D341Med (cell line): ENCODE measurements at places on chromosomes 2 and 18.

- DNase-seq, result no peak
These were observed 53.9 kb downstream of the INO80C start for GRCh38 chr18:35443847-35444246.

GRCh38 chr18:52345428-52345827, 5.4 kb downstream of the DCC start:
- DNase-seq, result no peak

DNA sequence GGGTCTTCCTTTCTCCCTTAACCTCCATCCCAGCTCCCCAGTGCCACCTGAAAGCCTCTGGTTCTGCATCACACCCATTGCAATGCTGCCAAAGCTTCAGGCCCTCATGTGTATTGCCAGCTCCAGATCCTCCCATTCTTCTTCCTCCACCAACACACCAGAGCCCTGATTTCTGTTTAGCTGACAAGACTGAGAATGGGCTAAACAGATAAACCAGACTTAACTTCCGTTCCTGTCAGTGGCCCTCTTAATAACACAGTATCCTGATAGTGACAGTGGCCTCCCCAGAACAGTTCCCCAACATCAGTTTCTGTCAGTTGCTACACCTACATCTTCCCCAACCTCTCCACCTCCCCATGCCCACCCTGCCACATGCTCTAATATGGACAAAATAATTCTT, 31.3 kb upstream of the C1D start:
- no peak for DNase-seq

- no peak for DNase-seq
These were observed 82.8 kb upstream of the RMP24 start for GRCh38 chr18:35889677-35890076.

DNA sequence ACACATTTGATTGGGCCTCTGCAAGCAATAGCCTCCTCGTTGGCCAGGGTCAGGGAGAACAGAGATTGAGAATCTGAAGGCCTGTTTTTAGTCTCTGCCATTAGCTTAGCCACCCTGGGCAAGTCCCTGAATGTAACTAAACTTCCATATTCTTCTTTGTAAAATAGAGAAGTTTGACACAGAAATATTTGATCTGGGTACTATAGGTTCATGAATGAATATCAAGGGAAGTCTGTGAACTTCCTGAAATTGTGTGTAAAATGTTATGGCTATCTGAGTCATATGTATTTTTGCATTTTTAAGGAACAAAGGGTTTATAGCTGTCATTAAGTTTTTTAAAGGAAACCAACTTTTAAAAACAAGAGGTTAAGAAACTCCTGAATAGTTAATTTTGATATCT, 23.2 kb downstream of the RND3 start:
- DNase-seq, result no peak

DNA sequence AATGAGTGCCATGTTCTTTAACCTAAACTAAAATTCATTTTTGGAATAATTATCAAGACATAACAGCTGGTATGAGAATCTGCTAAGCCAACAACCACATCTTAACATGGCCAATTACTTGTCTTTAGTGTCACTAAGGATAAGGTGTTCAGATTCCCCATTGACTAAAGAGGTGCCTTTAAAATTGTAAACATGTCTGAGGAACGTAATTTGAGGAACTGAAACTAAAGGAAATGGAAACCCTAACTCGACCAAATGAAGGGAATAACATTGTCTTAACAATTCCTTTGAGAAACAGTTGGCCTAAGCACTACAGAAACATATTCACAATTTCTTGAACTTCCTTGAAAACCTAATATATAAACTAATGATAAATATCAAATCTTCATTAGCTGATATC, 355.4 kb upstream of the GULP1 start:
- DNase-seq, result no peak

DNA sequence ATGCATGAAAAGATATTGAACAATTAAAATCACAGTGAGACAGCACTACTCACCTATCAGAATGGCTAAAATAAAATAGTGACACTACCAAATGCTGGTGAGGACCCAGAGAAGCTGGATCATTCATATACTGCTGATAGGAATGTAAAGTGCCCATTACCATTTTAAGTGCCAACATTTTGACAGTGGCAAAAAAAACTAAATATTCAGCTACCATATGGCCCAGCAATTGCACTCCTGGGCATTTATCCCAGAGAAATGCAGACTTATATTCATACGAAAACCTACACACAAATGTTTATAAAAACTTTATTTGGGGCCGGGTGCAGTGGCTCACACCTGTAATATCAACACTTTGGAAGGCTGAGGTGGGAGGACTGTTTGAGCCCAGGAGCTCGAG, 47.6 kb downstream of the FBXO36 start:
- DNase-seq, result no peak

GRCh38 chr2:212073360-212073759, 465.2 kb downstream of the ERBB4 start:
- DNase-seq, result no peak

- no peak for DNase-seq
These were observed 392.1 kb upstream of the KCNJ3 start for GRCh38 chr2:154306266-154306970.

DNA sequence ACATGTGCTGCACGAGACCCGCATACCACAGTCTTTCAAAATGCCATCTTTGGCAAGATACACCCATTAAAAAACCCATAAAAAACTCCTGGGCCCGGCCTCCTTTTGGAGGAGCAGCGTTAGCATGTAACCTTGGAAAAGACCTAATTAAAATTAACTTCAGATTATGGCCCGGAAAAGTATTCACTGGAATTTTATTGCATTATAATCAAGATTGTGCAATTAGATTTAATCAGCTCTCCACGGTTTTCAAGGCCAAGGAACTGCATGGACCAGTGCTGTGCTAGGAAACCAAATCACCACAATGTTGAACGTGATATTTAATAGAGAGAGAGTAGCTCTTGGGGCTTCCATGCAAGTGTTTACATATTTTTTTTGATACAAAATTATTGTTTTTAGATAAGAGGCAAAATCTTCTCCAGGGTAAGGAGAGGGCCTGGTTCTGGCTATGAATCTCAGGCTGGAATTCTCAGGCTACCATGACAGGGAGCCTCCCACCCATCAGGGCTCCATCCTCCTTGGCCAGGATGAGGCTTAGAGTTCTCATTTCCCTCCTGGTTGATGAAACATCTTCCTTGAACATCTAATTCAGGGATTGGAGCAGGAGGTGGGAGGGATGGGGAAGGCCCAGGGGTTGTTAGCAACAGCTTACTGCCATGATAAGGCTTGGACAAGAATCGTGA, 82.0 kb upstream of the TTC39C start:
- DNase-seq, result no peak

DNA sequence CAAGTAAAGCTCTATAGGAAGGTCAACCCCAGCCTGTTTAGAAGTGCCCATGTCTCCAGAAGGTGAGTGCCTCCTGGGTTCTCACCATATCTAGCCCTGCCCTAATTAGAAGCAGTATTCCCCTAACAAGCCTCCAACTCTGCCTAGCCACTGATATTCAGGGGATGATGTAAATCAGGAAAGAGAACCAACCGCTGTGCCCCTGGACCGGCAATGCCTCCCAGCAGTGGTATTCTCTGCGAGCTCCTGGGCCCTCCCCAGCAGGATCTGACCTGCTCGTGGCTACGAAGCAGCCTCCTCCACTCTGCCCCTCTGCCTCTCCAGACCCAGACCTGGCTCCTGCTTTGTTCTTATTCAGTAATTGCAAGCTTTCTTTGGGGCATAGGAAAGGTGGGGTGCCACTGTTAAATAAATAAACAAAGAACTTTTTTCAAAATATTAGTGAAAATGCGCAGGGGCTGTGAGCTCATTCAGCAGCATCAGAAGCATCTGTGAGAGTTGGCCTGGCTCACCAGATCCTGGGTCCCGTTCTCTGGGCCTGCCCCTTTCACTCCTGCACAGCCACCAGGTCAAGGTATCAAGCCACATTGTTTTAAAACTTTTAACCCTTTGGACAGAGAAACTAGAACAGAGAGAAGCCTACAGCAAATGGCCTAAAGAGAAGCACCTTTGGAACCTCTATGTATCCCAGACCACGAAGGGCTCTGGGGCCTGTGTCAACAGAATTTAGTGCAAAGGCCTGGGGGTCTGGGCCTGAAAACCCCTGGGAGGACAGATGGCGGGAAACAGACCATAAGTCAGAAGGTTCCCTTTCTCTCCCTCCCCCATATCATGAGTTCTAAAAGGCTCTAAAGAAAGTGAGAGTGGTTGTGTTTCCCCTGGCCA, 11.9 kb downstream of the MREG start:
- no peak for DNase-seq

DNA sequence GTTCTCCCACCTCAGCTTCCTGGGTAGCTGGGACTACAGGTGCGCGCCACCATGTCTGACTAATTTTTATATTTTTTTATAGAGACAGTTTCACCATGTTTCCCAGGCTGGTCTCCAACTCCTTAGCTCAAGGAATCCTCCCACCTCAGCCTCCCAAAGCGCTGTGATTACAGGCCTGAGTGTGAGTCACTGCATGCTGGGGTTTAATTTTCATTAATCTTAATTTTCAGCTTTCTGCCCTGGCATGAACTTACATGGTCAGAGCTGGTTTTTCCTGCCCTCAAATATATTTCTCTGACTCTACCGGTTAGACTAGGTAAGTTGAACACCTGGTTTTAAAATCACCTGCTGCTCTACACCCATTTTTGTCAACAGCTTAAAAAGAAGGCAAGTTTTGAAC, 3.1 kb downstream of the MARCHF7 start:
- no peak for DNase-seq

DNA sequence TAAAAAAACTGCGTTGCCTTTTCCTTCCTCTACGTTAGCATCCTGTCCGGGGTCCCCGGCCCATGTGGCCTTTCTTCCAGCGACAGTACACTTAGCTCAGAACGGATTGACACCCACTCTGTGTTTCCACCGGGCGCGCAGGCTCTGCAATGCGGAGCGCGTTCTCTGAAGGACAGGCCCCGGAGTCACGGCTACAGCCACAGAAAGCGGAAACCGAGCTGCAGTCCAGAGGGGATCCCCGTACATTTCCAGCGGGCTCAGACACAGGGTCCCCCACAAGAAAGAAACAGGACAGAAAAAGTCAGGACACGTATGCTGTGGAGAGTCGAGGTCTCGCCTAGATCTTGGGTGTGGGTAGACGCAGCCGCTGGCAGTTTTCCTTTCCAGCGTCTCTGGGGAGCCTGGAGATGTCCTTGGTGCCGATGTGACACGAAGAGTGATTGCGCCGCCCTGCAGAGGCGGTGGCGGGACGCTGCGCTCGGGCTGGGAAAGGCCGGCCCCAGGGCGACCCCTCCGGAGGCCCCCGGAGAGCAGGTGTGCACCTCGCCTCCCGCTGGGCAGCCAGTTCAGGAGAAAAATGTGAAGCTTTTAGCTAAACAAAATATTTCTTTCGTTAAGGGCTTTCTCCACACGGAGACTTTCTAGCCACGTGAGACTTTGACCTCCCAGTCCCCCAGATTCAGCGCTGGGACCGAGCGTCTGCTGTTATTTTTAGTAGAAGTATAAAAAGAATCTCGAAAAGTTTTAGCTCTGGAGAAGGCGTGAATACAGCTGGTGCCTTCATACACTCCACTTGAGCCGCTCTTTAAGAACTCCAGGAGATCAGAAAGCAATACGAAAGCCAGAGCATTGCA, 1.3 kb upstream of the ACKR3 start:
- DNase-seq, result no peak

- no peak for DNase-seq
These were observed 26.3 kb downstream of the CTLA4 start for GRCh38 chr2:203893840-203894239.

DNA sequence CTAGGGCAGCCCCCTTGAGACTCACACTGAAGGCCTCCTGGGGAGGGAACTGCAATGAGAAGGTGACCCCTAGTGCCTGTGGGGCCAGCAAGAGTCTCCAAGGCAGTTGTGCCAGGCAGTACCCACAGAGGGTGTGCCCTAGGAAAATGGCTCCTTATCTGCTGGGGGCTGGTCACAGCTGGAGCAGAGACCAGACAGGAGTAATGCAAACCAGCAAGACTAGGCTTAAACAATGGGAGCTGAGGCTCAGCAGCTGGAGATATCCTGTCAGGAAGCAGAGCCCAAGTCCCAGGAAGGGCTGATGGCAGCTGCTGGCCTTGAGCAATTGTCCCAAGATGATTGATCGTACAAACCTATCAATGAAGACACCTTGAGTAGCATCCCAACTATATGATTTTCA, 26.8 kb upstream of the E2F6 start:
- DNase-seq, result no peak

- no peak for DNase-seq
These were observed 167.2 kb downstream of the TCF4 start for GRCh38 chr18:55420665-55421307.

GRCh38 chr2:168907940-168908662, 7.0 kb downstream of the G6PC2 start:
- no peak for DNase-seq

DNA sequence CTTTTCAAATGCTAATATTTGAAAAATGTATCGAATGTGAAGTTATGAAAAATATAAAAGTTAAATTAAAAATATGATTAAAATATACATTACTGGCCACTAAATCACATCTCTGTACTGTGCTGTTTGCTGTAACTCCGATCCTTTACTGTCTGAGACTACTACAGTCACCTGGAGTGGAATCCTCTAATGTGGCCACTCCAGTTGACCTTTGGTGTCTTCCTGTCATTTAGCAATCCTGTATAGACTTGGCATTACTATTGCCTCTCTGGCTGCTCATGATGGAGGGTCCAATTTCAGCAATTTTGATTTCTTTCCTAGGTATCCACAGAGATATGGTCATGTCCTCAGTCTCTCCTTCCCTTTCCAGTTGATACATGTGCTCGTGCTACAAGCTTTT, 560.0 kb downstream of the CCDC85A start:
- DNase-seq, result no peak

- no peak for DNase-seq
These were observed 56.5 kb downstream of the CCBE1 start for GRCh38 chr18:59640721-59641120.

DNA sequence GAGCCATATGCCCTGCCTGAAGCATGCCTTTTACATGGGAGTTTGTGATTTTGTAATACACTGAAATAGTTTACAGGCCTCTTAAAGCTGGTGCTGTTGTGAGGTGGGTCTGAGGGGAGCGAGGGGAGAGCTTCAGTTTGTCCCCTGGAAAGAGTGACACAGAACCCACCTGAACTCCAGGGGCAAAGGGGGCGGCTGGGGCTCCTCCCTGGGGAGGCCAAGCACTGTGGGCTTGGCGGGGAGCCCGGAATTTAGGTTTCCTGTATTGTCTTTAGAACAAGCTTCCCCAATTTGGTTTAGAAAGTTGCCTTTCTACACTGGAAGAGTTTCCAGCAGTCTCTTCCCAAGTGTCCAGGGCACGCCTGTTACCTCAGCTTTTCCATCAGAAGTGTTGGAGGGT, 75.7 kb downstream of the VAPA start:
- DNase-seq, result no peak

- no peak for DNase-seq
These were observed 308.3 kb upstream of the EPAS1 start for GRCh38 chr2:45988879-45989278.

- DNase-seq, result no peak
These were observed 31.6 kb downstream of the MOGAT1 start for GRCh38 chr2:222703091-222703490.

DNA sequence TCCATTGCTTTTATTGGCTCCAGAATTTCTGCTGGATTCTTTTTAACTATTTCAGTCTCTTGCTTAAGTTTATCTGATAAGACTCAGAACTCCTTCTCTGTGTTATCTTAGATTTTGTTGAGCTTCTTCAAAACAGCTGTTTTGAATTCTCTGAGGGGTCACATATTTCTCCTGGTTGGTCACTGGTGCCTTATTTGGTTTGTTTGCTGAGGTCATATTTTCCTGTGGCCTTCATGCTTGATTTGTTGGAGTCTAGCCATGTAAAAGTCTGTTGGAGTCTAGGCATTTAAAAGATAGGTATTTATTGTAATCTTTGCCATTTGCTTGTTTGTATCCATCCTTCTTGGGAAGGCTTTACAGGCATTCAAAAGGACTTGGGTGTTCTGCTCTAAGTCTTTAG, 398.7 kb downstream of the DSEL start:
- DNase-seq, result no peak
